PC-9 (cell line): ENCODE measurements at places on chromosomes 1 and 21. TPM values are rescaled to one million over a fixed set of nuclear protein-coding genes. Genes with fewer than 3 reads are reported as not detected.

- no peaks in the 10 kb centered on the region for H3K27me3 ChIP-seq
- H3K4me1 ChIP-seq: peaks cover 63% of the 10 kb centered on the region
- DNase-seq: no peak
- H3K36me3 ChIP-seq: peaks cover 9% of the 10 kb centered on the region; the same call in 1 of the 2 replicates
Observed at GRCh38 chr1:46615088-46615487, 1.5 kb downstream of the MOB3C start.

DNA sequence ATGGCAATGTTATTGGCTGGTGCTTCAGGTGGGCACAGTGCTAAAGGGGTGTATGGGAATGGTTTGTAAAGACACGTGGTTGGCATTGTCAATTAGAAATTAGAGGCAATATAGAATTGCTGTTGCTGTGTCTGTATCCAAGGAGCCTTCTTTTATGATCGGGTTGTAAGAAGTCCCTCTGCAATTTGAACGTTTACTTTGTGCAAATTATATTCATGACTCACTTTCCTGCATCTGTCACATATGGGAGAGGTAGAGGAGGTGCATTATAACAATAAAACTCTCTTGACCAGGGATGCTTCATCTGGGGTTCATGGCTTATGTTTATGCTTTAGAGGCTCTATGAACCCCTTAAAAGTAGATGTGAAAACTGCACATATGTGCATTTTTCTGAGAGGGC lies 130.4 kb upstream of the DNAH14 start:
- no peak overlapping the region for H3K4me3 ChIP-seq
- no peak for DNase-seq
- no peaks in the 10 kb centered on the region for H3K27me3 ChIP-seq
- no peaks in the 10 kb centered on the region for H3K36me3 ChIP-seq
- no peak overlapping the region for H3K27ac ChIP-seq

The CHIA gene
- total RNA-seq: not detected in 2 replicates

GRCh38 chr1:7267493-7267892 lies 482.2 kb downstream of the CAMTA1 start:
- no peaks in the 10 kb centered on the region for H3K4me1 ChIP-seq
- DNase-seq: no peak
- H3K4me3 ChIP-seq: no peak overlapping the region
- no peaks in the 10 kb centered on the region for H3K36me3 ChIP-seq
- peaks cover 18% of the 10 kb centered on the region for H3K27me3 ChIP-seq

The LCE2A gene
- total RNA-seq: not detected in 2 replicates

GRCh38 chr1:38487396-38487795 lies 372.2 kb downstream of the RRAGC start:
- H3K36me3 ChIP-seq: no peaks in the 10 kb centered on the region
- no peak overlapping the region for H3K4me3 ChIP-seq
- no peaks in the 10 kb centered on the region for H3K4me1 ChIP-seq
